NCI-H82 (cell line): ENCODE measurements at places on chromosomes 16 and 17.

- peak; percentile 35 for DNase-seq
These were observed 11.3 kb upstream of the PITPNM3 start for GRCh38 chr17:6567528-6568183.

- DNase-seq, result peak; percentile 86
These were observed 20.4 kb upstream of the WDR45B start for GRCh38 chr17:82668631-82669099.

DNA sequence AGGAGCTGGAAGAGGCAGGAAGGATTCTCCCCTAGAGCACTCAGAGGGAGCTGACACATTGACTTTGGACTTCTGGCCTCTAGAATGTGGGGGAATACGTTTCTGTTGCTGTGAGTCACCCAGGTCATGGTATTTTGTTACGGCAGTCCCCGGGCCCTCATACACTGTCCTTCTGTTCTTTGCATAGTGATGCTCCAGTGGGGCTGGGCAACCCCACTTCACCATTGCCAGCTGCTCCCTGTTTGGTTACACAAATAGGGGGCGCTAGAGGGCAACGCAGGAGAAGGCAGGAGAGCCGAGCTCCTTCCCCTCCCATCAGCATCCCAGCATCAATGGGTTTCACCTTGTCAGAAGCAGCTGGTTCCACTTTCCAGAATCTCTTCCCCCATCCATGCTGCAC is 257.7 kb upstream of the FOXF1 start:
- peak; percentile 72 for DNase-seq

GRCh38 chr16:69113216-69113615 is 7.8 kb downstream of the HAS3 start:
- no peak for DNase-seq

- no peak for DNase-seq
These were observed 43.3 kb downstream of the WWOX start for GRCh38 chr16:78142788-78143187.

GRCh38 chr17:79612468-79613194 is 1.8 kb upstream of the RBFOX3 start:
- peak; percentile 91 for DNase-seq

DNA sequence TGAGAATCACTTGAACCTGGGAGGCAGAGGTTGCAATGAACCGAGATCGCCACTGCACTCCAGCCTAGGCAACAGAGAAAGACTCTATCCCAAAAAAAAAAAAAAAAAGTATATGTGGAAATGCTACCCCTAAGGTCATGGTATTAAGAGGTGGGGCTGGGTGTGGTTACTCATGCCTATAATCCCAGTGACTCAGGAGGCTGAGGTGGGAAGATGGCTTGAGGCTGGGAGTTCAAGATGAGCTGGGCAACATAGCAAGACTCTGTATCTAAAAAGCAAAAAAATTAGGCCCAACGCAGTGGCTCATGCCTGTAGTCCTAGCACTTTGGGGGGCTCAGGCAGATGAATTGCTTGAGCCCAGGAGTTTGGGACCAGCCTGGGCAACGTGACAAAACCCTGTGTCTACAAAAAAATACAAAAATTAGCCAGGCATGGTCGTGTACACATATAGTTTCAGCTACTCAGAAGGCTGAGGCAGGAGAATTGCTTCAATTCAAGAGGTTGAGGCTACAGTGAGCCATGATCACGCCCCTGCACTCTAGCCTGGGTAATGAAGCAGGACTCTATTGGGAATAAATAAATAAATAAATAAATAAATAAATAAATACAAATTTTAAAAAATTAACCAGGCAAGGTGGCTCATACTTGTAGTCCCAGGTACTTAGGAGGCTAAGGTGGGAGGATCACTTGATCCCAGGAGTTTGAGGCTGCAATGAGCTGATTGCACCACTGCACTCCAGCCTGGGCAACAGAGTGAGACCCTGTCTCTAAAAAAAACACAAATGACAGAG is 32.3 kb upstream of the NUFIP2 start:
- DNase-seq, result no peak

DNA sequence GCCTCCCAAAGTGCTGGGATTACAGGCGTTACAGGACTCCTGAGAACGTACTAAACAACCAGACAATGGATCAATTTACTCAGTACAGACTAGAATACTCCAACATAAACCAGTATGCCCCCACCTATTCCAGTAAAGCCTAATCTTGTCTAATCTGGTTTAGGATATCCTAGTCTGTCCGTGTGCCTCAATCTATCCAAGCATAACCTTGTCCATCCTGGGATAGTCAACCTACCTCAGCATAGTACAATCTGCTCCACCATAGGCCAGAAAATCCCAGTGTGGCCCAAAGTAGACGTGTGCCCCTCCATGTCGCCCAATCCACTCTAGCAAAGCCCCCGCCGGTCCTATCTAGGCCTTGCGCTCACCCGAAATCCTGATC is 625 bp downstream of the DVL2 start:
- DNase-seq, result peak; percentile 83

DNA sequence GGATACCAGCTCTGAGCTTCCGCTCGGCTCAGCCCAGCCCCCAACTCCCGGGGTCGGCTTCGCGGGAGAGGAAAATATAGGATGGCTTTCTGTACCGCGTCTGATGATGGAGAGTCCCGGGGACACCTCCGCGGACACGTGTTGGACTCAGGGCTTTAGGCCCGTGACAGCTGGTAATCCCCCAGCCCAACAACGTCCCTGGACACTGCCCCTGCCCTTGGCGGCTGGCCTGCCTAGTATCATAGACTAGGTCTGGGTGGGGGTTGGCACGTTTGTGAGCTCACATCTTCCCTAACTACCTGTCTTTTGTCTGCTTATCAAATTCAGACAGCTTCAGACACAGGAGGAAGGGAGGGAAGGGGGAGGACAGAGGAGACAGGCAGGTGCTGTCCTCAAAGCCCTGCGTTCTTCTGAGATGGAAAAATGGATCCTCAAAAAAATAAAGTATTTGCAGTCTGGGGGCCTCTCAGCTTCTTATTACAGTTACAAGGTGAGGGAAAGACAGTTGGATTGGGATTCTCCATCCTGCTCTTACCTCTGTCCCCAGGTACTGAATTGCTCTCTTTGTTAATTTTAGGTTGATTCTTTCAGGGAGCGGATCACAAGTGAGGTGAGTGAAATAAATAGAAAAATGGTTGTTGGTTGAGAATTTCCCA is 698 bp downstream of the PSME3 start:
- DNase-seq, result peak; percentile 64

GRCh38 chr17:36131421-36131820 is 27.8 kb downstream of the CCL4 start:
- no peak for DNase-seq
